ENCODE measurements at places on chromosomes 12 and 14.

DNA sequence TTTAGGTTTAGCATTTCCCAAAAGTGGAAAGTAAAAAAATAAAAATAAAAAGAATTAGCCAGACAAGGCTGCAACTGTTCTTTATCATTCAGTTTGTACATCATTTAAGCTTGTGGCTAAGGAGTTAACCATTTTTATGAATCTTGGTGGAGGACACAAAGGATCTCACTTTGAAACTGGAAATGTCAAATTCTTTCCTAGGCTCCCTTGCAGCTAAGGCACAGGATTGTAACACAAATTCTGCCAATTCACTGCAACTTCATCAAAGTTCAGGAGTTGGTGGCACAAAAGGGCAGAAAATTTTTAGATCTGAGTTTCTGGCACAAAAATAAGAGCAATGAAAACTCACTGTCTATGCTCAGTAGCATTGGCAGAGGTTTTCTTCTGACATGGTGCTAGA, 211.2 kb upstream of the SYT10 start:
- DNase-seq: no peak

- no peak for DNase-seq
Measured at GRCh38 chr14:71703477-71703876, 228.8 kb upstream of the RGS6 start.

GRCh38 chr12:76135456-76135855, 51.0 kb upstream of the NAP1L1 start:
- DNase-seq: no peak

DNA sequence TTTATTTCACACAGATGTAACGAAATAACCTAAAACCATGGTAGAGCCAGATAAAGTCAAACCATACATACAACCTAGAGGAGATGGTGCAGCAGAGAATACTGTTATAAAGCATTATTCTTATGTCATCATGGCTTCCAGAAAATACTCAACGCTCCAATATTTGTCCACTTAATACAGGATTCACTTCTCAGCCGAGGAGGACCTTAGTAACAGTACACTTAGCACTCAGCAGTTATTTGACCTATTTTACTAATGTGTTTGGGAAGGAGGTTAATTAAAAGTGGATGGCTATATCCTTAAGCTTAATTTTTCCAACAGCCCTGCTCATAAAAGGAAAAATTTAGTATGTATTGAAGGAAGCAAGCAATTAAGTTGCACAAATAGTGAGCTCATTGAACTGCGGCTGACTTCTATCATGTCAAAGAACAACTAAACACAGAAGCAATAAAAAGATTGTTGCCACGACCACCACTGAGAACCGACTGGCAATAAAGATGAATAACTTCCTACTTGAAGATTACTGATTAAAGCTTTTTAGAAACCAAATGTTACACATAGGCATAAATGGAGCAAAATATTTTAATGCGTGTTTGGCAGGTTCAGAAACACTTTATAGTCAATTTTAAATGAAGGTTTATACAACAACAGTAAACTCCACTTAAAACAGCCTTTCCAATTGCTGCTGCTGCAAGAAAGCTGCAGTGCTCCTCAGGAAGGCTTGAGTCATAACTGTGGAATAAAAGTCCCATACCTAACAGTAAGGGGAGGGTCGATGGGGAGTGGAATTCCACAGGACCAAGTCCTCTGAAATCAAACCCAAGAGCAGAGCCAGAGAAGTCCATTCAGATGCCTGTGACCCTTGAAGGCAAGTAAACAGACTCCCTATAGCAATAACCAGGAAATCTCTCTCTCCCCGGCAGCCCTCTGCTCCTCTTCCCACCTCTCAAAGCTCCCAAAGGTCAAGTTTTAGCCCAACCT, 218.9 kb upstream of the CDKN3 start:
- DNase-seq: no peak

DNA sequence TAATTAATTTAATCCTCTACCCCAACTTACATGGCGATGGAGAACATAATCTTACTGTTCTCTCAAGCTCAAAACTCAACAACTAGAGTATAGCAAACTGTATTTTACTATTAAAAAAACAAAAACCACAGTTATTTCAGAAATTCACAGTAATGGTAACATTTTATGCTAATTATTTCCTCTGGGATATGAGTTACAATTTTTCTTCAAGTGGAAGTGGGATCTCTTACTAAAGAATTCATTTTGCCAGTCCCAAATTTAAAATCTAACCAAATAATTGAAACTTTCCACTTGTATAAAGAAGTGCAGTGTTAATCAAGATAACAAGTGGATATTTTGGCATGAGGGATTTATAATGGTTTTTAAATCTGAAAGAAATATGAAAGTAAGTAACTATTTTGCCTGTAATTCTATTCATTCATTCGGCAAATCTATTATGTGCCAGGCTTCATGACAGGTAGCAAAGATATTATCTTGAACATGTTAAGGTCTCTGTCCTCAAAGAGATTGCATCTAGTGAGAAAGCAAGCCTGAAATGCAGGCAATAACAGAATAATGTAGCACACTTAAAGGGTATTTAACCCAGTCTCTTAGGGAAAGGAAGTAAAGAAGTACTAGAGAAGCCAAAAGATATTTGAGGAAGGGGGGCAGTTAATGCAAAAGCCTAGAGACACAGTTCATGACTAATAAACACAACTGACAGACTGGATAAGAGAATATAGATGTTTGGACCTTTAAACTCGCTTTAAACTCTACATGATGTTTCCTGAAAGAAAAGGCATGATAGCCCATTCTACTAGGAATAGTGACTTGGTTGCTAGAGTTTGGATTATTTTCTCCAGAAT, 44.0 kb downstream of the TAOK3 start:
- no peak for DNase-seq

All from stimulated activated CD4-positive, alpha-beta T cell treated with anti-CD3 and anti-CD28 coated beads, TNF-alpha, amount 100 ng/mL, for 24 hours (primary cell).